RWPE2 (cell line): ENCODE measurements at places on chromosomes 5 and 9.

DNA sequence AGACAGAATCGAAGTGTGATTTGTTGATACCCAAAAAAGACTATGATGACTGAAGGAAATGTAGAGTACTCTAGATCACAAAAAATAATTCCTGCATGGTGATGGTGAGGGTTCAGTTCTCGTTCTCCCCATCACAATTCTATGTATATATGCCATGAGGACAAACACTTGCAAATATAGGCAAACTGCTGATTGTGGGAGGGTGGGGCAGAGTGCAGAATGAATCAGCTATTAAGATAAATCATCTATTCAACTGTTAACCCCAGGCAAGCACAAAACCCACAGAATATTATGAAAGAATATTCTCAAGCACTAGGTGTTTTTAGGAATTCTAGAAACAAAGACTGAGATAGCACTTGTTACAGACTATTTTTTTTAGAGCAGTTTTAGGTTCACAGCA lies 13.9 kb upstream of the UBLCP1 start:
- H3K4me1 ChIP-seq, result peaks cover 7% of the 10 kb centered on the region
- no peaks in the 10 kb centered on the region for H3K27me3 ChIP-seq
- no peak for DNase-seq
- no peaks in the 10 kb centered on the region for H3K36me3 ChIP-seq
- no peak overlapping the region for H3K27ac ChIP-seq

- no peaks in the 10 kb centered on the region for H3K27me3 ChIP-seq
- no peaks in the 10 kb centered on the region for H3K36me3 ChIP-seq
- no peak overlapping the region for H3K4me3 ChIP-seq
Measured at GRCh38 chr5:15897656-15898055, 281.9 kb downstream of the MARCHF11 start.

GRCh38 chr5:172417983-172418630 lies 36.2 kb downstream of the SH3PXD2B start:
- H3K4me3 ChIP-seq, result no peak overlapping the region
- H3K27me3 ChIP-seq, result no peaks in the 10 kb centered on the region
- DNase-seq, result peak; percentile 92
- peaks cover 60% of the 10 kb centered on the region for H3K4me1 ChIP-seq
- peak overlapping the region; percentile 77 for H3K27ac ChIP-seq

DNA sequence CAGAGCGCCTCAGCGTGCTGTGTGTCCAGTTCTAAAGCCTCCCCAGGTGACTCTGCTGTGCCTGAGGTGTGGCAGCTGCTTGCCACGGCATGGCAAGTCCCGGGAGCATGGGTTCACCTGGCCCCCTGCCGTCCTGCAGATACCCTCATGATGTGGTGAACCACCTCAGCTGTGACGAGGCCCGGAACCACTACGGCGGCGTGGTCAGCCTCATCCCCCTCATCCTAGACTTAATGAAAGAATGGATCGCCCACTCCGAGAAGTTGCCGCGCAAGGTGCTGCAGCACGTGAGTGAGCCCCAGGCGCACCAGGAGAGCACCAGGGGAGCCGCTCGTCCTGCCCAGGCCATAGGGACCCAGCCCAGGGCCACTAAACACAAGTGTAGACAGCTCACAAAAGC lies 9.5 kb downstream of the SPACA9 start:
- H3K27ac ChIP-seq, result no peak overlapping the region
- H3K27me3 ChIP-seq, result no peaks in the 10 kb centered on the region
- DNase-seq, result no peak
- H3K4me3 ChIP-seq, result no peak overlapping the region

- no peak overlapping the region for H3K4me3 ChIP-seq
- H3K36me3 ChIP-seq, result no peaks in the 10 kb centered on the region
- H3K4me1 ChIP-seq, result no peaks in the 10 kb centered on the region
- DNase-seq, result peak; percentile 23
- H3K27me3 ChIP-seq, result peaks cover 30% of the 10 kb centered on the region
Measured at GRCh38 chr9:134957165-134957944, 39.6 kb upstream of the FCN1 start.

- no peaks in the 10 kb centered on the region for H3K36me3 ChIP-seq
- no peak overlapping the region for H3K27ac ChIP-seq
- no peaks in the 10 kb centered on the region for H3K27me3 ChIP-seq
- DNase-seq, result no peak
- H3K4me3 ChIP-seq, result no peak overlapping the region
Measured at GRCh38 chr9:38659538-38659937, 39.1 kb upstream of the ANKRD18A start.

DNA sequence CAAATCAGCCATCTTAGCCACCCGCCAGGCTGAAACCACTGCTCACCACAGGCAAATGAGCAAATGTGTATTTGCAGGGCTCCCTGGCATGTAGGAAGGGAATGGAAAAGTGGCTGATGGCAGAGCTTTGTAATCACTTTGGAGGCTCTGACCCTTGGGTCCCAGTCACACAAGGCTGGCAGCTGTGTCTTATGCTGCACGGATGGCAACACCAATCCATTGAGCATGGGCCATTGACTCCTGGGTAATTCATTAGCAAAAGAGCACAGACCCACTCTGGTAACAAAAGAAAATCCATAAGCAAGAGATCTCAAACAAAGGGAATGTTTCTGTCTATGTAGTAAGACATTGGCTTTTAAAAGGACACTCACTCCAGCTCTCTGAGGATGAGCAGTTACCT lies 57.6 kb downstream of the SPOCK1 start:
- no peak for DNase-seq
- no peak overlapping the region for H3K4me3 ChIP-seq
- H3K27me3 ChIP-seq, result no peaks in the 10 kb centered on the region
- H3K27ac ChIP-seq, result no peak overlapping the region

DNA sequence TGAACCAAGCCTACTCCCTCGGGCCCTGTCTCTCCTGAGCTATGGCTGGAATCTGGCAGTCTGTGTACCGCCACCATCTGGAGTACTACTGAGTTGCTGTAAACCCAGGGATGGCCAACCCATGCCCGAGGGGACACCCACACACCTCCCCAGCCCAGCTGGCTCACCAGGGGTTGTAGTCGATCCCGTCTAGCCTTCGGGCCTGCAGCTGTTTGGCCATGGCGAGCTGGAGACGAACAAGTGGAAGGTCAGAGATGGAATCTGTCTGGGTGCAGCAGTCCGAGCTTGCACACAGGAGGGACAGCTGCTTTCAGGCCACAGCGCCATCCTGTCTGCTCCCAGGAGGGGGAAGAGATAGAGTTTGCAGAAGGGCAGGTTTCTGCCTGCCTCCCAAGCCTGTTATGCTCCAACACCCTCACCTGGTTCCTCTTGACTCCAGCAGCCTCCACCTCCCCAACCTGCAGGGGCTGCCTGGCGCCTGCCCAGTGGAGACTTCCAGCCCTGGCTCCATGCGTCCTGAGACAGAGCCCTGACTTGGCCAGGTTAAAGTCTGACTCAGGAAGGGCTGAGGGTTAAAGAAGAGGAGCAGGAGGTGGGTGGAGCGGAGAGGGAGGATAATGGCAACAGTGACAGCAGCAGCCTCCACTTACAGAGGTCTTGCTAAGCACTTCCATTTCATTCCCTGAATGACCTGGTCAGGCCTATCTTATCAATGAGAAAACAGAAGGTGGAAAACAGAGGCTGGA lies 15.8 kb upstream of the SPOUT1 start:
- H3K27ac ChIP-seq, result no peak overlapping the region
- no peaks in the 10 kb centered on the region for H3K4me1 ChIP-seq
- no peak for DNase-seq
- no peaks in the 10 kb centered on the region for H3K27me3 ChIP-seq
- H3K4me3 ChIP-seq, result no peak overlapping the region
- peaks cover 10% of the 10 kb centered on the region for H3K36me3 ChIP-seq

GRCh38 chr9:20620650-20621470 lies 1.4 kb downstream of the MLLT3 start:
- H3K27me3 ChIP-seq, result no peaks in the 10 kb centered on the region
- no peaks in the 10 kb centered on the region for H3K36me3 ChIP-seq
- H3K4me1 ChIP-seq, result peaks cover 30% of the 10 kb centered on the region

- H3K27me3 ChIP-seq, result no peaks in the 10 kb centered on the region
- no peaks in the 10 kb centered on the region for H3K36me3 ChIP-seq
- no peak for DNase-seq
- H3K4me3 ChIP-seq, result no peak overlapping the region
- no peaks in the 10 kb centered on the region for H3K4me1 ChIP-seq
- no peak overlapping the region for H3K27ac ChIP-seq
Measured at GRCh38 chr5:67182301-67182790, 14.3 kb downstream of the CD180 start.

- DNase-seq, result no peak
- H3K4me1 ChIP-seq, result peaks cover 30% of the 10 kb centered on the region
- no peaks in the 10 kb centered on the region for H3K36me3 ChIP-seq
- H3K27ac ChIP-seq, result peak overlapping the region; percentile 72
- H3K27me3 ChIP-seq, result no peaks in the 10 kb centered on the region
Measured at GRCh38 chr9:13941714-13942113, 372.2 kb downstream of the NFIB start.

DNA sequence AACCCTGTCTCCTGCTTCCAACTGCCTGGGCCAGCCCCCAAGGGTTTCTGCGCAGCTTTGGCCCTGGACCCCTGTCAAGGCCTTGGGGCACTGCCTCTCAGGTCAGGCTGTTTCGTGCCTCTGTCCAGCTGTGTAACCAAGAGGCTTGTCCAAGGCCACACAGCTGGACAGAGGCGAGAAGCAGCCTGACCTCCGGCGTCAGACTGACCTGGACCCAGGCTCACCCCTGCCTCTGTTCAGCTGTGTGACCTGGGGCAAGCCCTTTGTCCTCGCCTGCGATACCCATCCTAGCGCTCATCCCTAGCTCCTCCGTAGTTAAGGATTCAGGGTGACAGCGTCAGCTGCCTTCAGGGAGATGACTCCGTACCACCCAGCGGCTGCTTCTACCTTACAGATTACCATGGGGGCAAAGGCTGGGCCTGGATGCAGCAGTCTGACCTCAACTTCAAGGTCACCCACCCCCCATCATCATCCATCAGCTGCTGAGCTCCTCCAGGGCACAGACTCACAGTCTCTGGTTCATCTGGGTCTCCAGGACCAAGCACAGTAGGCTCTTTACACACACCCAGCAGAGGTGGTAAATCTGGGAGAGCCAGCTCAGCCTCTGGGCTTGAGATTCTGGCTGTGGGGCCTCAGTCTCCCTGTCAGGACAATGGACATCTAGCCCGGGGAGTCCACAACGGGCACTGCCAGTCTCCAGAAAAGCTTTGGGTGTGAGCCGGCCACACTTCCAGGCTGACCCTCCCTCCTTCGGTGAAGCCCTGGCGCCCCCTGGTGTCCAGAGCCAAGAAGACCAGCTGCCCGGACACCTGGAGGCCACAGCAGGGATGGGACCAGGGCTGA lies 7.9 kb downstream of the AK1 start:
- H3K27me3 ChIP-seq, result no peaks in the 10 kb centered on the region
- H3K4me1 ChIP-seq, result peaks cover 7% of the 10 kb centered on the region
- H3K27ac ChIP-seq, result no peak overlapping the region

GRCh38 chr5:10856683-10857337 lies 95.8 kb upstream of the DAP start:
- H3K27me3 ChIP-seq, result no peaks in the 10 kb centered on the region
- H3K27ac ChIP-seq, result no peak overlapping the region
- H3K36me3 ChIP-seq, result no peaks in the 10 kb centered on the region
- H3K4me1 ChIP-seq, result no peaks in the 10 kb centered on the region
- DNase-seq, result no peak

DNA sequence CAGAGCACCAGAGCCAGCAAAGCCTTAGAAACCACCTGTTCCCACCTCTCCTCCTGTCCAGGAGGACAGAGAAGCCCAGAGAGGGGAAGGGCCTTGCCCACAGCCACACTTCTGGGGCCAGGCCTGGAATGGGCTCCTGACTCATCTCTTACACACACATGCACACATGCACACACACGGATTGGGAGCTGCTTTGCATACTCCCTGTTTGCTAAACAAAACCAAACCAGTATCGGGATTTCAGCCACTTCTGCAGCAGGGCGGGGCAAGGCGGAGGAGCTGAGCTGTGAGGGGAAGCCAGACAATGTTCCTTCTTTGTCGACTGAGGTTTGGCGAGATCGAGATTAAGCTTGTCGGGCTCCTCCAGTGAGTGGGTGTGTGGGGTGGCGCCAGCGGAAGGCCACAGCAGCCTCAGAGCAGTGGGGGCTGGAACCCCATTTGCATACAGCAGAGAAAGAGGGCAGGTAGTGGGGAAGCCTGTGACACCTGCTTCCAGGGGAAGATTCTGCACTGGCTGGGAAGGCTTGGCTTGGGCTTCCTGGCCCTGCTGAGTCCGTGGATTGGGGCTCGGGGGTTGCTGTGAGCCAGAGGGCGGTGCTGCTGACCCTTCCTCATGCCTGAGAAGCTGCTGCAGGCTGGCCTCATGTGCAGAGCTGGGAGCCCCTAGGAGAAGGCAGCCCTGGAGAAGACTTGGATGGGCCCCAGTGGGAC lies 16.1 kb downstream of the GFI1B start:
- no peak for DNase-seq
- no peak overlapping the region for H3K4me3 ChIP-seq
- H3K4me1 ChIP-seq, result no peaks in the 10 kb centered on the region
- no peak overlapping the region for H3K27ac ChIP-seq
- peaks cover 3% of the 10 kb centered on the region for H3K27me3 ChIP-seq
- H3K36me3 ChIP-seq, result no peaks in the 10 kb centered on the region

GRCh38 chr5:174834081-174834480 lies 109.7 kb downstream of the MSX2 start:
- DNase-seq, result no peak
- no peak overlapping the region for H3K4me3 ChIP-seq
- no peak overlapping the region for H3K27ac ChIP-seq
- peaks cover 12% of the 10 kb centered on the region for H3K4me1 ChIP-seq
- H3K27me3 ChIP-seq, result no peaks in the 10 kb centered on the region
- no peaks in the 10 kb centered on the region for H3K36me3 ChIP-seq

DNA sequence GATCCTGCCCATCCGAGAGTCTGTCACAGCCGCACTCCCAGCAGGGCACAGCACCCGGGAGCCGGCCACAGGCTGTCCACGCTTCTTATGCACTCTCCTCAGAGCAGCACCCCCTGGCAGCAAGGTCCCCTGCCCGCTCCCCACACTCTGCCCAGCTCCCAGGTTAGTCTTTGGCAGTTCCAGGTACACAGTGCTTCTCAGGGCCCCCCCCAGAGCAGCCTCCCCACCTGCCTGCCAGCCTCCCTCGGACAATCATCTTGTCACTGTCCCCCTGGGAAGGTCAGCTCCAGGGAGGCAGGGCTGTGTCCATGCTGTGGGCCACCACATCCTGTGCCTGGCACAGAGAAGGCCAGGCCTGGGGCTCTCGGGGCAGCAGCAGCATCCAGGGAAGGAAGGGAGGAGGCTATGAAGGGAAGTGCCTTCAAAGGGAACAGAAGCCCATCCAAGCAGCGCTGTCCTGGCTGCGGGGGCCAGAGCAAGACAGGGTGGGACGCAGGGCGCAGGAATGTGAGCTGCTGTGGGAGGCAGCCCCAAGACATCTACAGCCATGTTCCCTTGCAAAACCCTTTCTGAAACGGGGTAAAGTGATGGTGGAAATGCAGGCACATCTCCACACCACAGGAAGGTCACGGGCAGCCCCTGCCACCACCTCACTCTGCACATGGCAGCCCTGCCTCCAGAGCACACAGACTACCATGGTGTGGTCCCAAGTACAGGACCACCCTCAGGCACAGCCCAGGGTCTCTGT lies 68.6 kb upstream of the ADAMTS2 start:
- no peak overlapping the region for H3K4me3 ChIP-seq
- no peak overlapping the region for H3K27ac ChIP-seq
- H3K36me3 ChIP-seq, result no peaks in the 10 kb centered on the region
- DNase-seq, result no peak

- H3K27ac ChIP-seq, result peak overlapping the region; percentile 92
- H3K36me3 ChIP-seq, result peaks cover 66% of the 10 kb centered on the region
- no peaks in the 10 kb centered on the region for H3K27me3 ChIP-seq
- DNase-seq, result no peak
- no peak overlapping the region for H3K4me3 ChIP-seq
- H3K4me1 ChIP-seq, result peaks cover 79% of the 10 kb centered on the region
Measured at GRCh38 chr5:17223367-17224185, 6.1 kb downstream of the BASP1 start.
